ENCODE measurements at places on chromosomes 12 and 14.

DNA sequence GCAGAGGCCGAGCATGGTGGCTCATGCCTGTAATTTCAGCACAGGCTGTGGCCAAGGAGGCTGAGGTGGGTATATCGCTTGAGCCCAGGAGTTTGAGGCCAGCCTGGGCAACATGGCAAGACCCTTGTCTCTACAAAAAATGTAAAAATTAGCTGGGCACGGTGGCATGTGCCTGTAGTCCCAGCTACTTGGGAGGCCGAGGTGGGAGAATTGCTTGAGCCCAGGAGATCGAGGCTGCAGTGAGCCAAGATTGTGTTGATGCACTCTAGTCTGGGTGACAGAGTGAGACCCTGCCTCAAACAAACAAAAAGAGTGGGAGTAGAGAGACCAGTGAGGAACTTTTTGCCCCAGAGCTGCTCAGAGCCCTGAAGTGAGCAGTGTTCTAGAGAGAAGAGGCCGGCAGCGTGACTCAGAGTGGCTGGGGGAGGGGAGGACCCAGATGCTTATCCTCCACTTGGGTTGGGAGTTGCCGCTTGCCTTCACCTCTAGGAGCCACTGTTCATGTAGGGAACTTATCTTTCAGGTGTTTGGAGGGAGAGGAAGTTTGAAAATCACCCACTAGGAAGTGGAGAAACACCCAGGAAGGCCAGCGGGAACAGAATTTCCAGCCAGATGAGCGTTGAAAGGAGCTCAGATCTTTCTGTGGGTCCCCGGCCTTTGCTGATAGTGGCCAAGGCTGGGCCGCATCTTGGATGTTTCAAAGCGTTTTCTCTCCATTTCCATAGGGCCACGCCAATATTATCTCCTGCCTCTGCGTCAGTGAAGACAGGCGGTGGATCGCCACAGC lies 15.3 kb downstream of the CFAP251 start:
- H3K36me3 ChIP-seq, result no peaks in the 10 kb centered on the region
- H3K4me3 ChIP-seq, result no peak overlapping the region
- DNase-seq, result no peak
- no peak overlapping the region for H3K27ac ChIP-seq

DNA sequence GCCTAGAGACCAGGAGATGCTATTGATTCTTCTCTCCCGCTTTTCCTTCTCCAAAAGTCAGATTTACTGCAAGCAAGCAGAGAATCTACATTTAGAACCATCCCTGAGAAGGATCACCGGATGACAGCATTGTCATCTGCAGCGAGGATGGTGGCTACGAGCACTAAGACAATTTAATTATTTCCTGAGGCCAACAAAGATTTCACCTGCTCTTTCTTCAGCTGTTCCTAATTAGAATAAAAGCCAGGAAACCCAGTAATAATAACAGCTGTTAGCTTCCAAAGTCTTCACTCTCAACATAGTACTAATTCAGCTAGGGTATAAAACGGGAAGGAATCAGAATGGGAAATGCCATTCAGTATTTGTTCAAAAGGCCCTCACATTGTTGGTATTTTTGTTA lies 53.3 kb downstream of the TMTC1 start:
- H3K36me3 ChIP-seq, result no peaks in the 10 kb centered on the region
- no peak for DNase-seq
- H3K27ac ChIP-seq, result no peak overlapping the region
- H3K27me3 ChIP-seq, result no peaks in the 10 kb centered on the region

DNA sequence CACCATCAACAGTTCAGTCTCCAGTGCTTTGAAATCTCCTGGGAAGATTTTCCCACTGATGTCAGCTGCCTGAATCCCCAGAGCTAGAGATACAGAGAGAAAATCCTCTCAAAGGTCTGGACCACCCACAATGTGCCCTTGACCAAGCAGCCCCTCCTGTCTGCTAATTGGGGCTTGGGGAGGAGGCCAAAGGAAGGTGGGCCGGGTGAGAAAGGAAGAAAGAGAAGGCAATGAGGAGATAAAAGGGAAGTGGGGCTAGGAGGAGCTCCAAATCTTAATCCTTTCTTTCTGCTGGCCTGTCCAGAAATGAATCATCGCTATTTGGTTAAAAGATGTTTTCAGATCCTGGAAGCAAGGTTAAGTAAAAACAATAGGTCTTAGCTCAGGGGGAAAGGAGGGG lies 322.9 kb downstream of the BCL11B start:
- peaks cover 32% of the 10 kb centered on the region for H3K4me1 ChIP-seq
- no peaks in the 10 kb centered on the region for H3K36me3 ChIP-seq
- H3K27me3 ChIP-seq, result no peaks in the 10 kb centered on the region
- no peak overlapping the region for H3K27ac ChIP-seq
- DNase-seq, result no peak

DNA sequence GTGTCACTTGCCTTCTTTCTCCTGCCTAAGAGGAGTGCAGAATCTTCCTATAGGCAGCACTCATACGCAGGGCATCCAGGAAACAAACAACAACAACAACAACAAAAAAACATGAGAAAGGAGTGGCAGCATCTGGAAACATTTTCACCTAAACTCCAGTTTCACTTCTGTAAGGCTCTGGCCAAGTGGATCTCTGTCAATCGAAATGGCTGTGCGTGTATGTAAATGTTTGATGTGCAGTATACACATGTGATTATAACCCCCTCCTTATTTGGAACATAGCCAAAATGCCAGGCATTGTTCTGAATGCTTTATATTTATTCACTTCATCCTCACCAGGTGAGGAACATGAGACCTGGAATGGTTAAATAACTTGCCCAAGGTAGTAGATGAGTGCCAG lies 76.8 kb downstream of the COX16 start:
- H3K27me3 ChIP-seq, result no peaks in the 10 kb centered on the region
- H3K4me3 ChIP-seq, result no peak overlapping the region
- no peaks in the 10 kb centered on the region for H3K4me1 ChIP-seq
- no peak for DNase-seq

DNA sequence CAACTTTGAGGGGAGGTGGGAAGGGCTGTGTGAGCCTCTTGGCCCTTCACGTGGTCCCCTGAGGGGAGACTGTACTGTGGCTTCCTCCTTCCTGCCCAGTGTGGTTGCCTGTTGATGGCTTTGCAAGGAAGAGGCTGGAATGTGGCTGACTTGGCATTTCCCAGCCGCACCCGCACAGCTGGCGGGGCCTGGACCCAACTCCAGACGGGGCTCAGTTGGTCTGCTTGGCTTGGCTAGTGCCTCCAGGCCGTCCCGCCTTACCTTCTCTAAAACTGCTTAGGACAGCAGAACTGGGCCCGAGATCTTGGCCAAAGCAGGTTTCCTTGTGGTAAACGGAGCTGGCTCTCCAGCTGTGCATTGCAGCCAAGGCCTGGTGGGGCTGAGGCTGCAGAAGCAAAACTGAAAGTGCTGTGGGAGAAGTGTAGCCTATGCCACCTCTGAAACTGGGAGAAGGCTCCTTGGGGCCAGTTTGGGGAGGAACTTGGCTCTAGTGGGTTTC lies 139.5 kb downstream of the SMOC1 start:
- H3K27ac ChIP-seq, result peak overlapping the region; percentile 39
- H3K36me3 ChIP-seq, result no peaks in the 10 kb centered on the region
- H3K4me1 ChIP-seq, result no peaks in the 10 kb centered on the region
- H3K4me3 ChIP-seq, result peak overlapping the region; percentile 32
- peak; percentile 18 for DNase-seq

DNA sequence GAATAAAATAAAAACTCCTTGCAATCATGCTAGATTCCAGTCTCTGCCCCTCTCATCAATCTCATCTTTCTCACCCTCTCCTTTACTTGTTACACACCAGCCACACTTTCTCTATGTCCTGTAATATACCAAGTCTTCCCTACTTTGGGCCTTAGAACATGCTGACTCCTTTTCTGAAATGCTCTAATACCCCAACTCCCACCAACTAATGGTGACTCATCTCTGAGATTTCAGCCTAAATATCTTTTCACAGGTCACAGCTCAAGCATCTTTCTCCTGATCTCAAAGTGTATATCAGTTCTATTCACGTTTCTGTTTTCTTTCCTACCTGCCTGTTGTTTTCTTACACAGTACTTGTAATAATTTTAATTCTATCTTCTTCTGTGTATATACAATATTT lies 378.9 kb upstream of the PRICKLE1 start:
- H3K4me1 ChIP-seq, result peaks cover 6% of the 10 kb centered on the region
- H3K36me3 ChIP-seq, result no peaks in the 10 kb centered on the region
- DNase-seq, result no peak

DNA sequence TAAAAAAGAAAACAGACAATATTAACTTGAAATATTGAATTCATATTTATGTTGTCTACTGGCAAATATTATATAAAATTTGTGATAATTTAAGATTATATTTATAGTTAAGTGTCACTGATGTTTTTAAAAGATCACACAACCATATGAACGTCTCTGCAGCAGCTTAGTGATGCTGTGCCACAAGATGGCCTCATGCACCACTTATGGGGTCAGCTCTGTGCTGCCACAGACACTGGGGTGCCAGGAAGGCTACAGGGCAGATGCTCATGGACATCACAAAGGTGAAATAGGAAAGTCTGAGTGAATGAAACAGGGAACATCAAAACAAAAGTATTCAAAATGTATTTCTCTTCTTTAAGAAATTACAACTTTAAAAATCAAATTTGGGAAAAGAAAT lies 13.1 kb downstream of the ATXN3 start:
- no peak overlapping the region for H3K27ac ChIP-seq
- no peaks in the 10 kb centered on the region for H3K36me3 ChIP-seq
- no peaks in the 10 kb centered on the region for H3K27me3 ChIP-seq
- no peaks in the 10 kb centered on the region for H3K4me1 ChIP-seq
- no peak for DNase-seq

DNA sequence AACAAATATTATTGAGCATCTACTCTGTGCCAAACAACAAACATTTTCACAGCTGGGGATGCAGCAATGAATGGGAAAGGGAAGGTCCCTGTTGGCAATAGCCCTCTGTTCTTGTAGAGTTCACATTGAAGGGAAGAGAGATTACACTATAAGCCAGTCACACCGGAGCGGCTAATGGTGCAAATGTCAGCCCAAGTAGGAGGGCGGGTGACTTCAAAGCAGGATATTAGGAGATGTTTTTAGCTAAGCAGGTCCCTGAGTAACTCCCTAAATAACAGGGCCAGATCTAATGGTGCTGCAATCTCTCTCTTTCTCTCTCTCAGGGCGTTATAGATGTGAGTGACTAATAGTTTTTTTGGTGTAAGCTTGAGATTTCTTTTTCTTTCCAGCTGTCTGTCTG lies 30.7 kb downstream of the FLVCR2 start:
- no peak overlapping the region for H3K4me3 ChIP-seq
- H3K27ac ChIP-seq, result peak overlapping the region; percentile 44
- no peak for DNase-seq
- peaks cover 43% of the 10 kb centered on the region for H3K4me1 ChIP-seq

- H3K27me3 ChIP-seq, result no peaks in the 10 kb centered on the region
- H3K27ac ChIP-seq, result no peak overlapping the region
- no peaks in the 10 kb centered on the region for H3K36me3 ChIP-seq
- DNase-seq, result no peak
- peaks cover 26% of the 10 kb centered on the region for H3K4me1 ChIP-seq
- no peak overlapping the region for H3K4me3 ChIP-seq
Measured at GRCh38 chr14:22519877-22520685, 68.9 kb downstream of the DAD1 start.

GRCh38 chr14:22715186-22715812 lies 51.2 kb upstream of the OXA1L start:
- DNase-seq, result no peak
- no peaks in the 10 kb centered on the region for H3K36me3 ChIP-seq
- no peaks in the 10 kb centered on the region for H3K4me1 ChIP-seq
- no peak overlapping the region for H3K27ac ChIP-seq

GRCh38 chr12:49978125-49978524 lies 5.4 kb downstream of the AQP6 start:
- H3K4me3 ChIP-seq, result no peak overlapping the region
- no peak for DNase-seq
- no peaks in the 10 kb centered on the region for H3K36me3 ChIP-seq
- no peaks in the 10 kb centered on the region for H3K27me3 ChIP-seq
- H3K4me1 ChIP-seq, result no peaks in the 10 kb centered on the region

- H3K4me3 ChIP-seq, result peak overlapping the region; percentile 80
- peak overlapping the region; percentile 93 for H3K27ac ChIP-seq
- peak; percentile 20 for DNase-seq
- H3K36me3 ChIP-seq, result no peaks in the 10 kb centered on the region
Measured at GRCh38 chr12:76558684-76559399, 729 bp downstream of the OSBPL8 start.

GRCh38 chr14:62269204-62269603 lies 507.0 kb downstream of the SNAPC1 start:
- H3K4me1 ChIP-seq, result no peaks in the 10 kb centered on the region
- H3K4me3 ChIP-seq, result no peak overlapping the region
- no peaks in the 10 kb centered on the region for H3K36me3 ChIP-seq
- no peak overlapping the region for H3K27ac ChIP-seq

- no peak for DNase-seq
- peak within 1 kb of the TSS; percentile 96 for H3K27ac ChIP-seq
- H3K4me3 ChIP-seq, result peak within 1 kb of the TSS; percentile 87
- H3K36me3 ChIP-seq, result no peaks in the 10 kb centered on the region
- no peaks in the 10 kb centered on the region for H3K4me1 ChIP-seq
Measured at GRCh38 chr14:95516554-95517181, at the start of gene SYNE3. TSS of gene SYNE3 (minus strand) at chr14:95516650. CDS start at chr14:95475821, 40,829 bp downstream.

DNA sequence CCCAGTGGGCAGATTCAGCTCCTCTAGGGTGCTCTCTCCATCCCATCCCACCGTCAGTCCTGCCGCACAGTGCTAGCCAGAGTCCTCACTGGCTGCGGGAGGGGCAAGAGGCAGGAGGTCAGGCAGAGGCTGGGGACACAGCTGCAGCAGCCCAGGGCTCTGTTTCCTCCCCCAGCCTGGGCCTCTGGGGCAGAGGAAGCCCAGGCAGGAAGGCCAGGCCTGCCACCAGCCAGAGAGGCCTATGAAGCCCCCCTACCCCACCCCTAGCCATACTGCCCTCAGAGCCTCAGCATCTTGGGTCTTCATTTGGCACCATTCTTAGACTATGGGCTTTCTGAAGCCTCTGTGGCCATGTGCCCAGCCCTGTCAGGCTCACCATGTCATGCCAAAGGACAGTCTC lies 3.4 kb downstream of the ACVRL1 start:
- H3K36me3 ChIP-seq, result no peaks in the 10 kb centered on the region
- no peak for DNase-seq
- H3K4me1 ChIP-seq, result peaks cover 95% of the 10 kb centered on the region
- peak overlapping the region; percentile 45 for H3K27ac ChIP-seq

GRCh38 chr12:74626397-74626796 lies 88.8 kb downstream of the ATXN7L3B start:
- no peaks in the 10 kb centered on the region for H3K4me1 ChIP-seq
- no peak for DNase-seq
- no peaks in the 10 kb centered on the region for H3K27me3 ChIP-seq
- H3K36me3 ChIP-seq, result no peaks in the 10 kb centered on the region

DNA sequence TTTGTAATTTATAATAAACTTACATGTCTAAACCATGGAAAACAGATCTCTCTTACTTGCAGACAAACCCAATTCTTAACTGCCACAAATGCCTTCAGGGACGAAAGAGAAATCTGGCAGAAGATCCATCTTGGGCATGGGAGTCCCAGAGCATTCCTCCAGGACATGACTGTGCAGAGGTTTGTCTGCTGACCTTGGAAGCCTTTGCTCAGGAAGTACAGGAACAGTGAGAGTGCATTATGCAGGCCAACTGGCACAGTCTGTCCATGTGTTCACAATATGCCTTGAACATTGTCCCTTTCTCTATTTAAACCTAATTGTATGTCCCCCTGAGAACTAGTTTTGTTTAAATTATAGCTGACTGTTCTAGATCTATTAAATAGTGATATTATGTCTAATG lies 467.1 kb downstream of the ATP23 start:
- no peaks in the 10 kb centered on the region for H3K27me3 ChIP-seq
- no peaks in the 10 kb centered on the region for H3K4me1 ChIP-seq
- H3K4me3 ChIP-seq, result no peak overlapping the region
- no peaks in the 10 kb centered on the region for H3K36me3 ChIP-seq

Measured in tibial nerve (tissue), 4 donors.